ENCODE measurements at places on chromosomes 3 and 15.

DNA sequence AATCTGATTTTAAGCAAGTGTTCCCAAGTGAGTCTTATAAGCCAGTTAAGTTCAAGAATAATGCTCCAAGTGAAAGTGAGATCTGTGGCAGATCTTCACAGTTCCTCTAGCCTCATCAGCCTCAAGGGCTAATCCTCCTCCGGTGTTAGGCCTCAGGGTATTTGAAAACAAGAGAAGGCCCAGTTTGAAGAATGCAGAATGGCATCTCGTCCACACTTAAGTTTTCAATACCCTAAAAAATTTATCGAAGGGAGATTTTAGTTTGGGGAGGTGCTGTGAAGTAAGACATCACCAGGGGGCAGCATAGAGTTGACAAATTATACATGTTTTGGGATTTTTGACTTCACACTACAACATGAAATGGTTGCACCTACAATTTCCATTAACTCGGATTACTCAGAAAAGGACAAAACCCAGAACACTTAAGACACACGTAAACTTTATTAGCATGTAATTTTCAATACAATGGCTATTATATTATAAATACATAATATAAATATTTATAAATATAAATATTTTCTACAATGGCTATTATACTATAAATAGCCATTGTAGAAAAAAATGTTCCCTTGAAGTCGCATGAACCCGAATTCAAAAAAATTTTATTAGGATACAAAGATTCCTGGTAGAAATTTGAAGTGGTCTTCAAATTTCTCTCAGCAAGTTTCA is 2.3 kb upstream of the TMEM266 start:
- DNase-seq = peak; percentile 9

DNA sequence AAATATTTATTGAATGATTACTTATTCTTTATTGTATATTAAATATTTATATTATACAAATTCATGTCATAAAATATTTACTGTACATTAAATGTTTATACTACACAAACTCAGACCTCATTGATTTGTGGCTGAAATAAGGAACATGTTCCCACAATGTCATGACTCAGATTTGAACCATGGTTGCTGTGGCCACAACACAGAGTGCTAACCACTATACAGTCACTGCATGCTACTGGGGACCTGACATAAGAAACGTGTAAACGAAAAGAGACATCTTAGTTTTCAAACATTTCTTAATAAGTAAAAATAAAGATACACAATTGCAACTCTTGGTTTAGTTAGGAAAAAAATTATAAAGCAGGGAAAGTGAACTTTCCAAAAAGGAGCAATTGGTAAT is 99.1 kb upstream of the AGTR1 start:
- no peak for DNase-seq

GRCh38 chr3:149765762-149766334 is 13.6 kb upstream of the COMMD2 start:
- DNase-seq = peak; percentile 11

DNA sequence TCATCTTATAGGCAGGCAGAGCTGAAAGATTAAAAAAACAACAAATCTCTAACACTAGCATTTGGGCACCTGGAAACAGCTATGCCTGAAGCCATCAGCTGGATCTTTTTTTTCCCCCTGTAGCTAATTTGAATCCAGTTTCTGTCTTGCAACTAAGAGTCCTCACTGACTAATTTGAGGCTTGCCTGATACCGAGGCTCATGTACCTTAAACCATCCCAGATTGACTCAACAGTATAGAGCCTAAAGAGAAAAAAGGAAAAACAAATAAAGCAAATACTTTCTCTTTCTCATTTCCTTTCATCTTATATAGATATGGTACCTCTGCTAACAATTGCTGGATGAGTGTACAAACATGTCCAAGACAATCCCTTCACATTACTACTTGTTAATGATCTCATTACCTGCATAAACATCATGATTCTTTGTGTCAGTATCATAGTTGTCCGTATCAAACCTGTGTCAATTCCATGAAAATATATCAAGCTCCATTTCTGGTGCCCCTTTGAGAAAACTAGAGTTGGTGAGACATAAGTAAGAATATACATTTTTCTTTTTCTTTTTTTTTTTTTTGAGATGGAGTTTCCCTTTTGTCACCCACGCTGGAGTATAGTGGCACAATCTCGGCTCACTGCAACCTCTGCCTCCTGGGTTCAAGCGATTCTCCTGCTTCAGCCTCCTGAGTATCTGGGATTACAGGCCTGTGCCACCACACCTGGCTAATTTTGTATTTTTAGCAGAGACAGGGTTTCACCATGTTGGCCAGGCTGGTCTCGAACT is 43.1 kb downstream of the BHLHE40 start:
- no peak for DNase-seq

DNA sequence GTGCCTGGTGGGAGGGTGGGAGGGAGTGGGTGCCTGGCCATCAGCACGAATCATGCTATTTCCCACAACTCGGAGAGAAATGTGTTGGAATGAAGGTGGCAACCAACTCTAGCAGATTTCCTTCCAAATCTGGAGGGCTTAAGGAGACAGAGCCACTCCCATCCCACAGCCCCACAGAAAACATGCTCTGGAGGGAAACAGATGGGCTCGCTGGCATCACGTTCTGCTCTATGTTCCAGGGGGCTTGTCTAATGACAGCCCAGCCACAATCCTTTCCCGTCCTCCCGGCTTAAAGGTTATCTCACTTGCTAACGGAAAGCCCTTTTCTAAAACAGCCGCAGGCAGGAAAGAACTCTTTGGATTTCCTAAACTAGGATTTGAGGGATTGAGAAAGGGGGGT is 65.3 kb downstream of the ADAMTS17 start:
- no peak for DNase-seq

GRCh38 chr3:33256249-33256648 is 21.0 kb upstream of the FBXL2 start:
- no peak for DNase-seq

GRCh38 chr3:108493862-108494261 is 16.5 kb downstream of the MYH15 start:
- no peak for DNase-seq

GRCh38 chr3:60887574-60887973 is 363.7 kb downstream of the FHIT start:
- no peak for DNase-seq

- no peak for DNase-seq
Observed at GRCh38 chr3:46467562-46467961, 2.9 kb upstream of the LTF start.

DNA sequence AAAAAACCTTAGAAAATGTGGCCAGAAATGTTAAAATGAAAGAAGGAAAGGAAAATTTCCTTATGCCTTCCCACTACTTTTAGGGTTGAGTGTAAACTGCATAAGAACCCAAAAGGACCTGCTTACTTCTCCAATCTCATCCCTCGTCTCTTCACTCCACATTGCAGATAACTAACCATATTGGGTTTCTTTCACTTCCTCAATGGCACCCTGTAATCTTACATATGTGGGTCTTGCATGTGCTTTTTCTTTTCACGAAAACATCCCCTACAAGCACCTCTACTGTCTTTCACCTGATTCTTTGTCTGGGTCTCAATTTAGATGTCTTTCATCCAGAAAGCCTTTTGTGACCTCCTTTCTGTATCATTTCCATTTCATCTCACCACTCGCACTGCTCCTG is 23.1 kb downstream of the EOMES start:
- no peak for DNase-seq

- DNase-seq = no peak
Observed at GRCh38 chr3:168212664-168213285, 117.1 kb upstream of the GOLIM4 start.

DNA sequence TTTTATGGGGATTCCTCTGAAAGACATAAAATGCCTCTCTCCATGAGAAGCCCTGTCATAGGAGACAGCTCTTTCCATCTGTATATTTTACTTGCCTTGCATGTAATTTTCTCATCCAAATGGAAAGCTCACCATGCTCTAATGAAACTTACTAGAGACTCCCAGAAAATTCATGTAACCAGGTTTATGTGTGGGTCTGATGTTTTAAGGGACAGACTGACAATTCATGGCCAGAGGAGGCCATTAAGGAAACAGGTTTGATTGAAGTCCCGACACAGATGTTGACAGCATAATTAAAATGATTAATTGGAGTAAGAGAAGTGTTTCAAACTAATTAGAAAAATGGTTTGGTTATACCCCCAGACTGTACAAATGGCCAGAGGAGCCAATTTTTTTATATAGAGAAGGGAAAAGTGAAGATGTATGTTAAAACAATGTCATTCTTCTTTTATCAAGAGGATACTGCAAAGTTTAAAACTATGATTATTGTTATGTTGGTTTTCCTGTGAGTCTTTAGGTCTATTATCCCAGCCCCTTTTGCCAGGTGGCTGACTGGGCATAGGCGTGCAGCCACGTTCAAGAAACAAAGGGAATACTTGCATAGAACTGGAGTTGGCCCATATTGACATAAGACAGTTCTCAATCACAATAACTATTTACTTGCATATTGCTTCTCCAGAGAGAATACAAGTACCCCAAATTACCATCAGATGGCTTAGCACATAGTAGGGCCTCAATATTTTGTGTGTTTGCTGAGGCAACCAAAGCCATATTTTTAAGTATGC is 64.8 kb downstream of the RBMS3 start:
- DNase-seq = no peak

DNA sequence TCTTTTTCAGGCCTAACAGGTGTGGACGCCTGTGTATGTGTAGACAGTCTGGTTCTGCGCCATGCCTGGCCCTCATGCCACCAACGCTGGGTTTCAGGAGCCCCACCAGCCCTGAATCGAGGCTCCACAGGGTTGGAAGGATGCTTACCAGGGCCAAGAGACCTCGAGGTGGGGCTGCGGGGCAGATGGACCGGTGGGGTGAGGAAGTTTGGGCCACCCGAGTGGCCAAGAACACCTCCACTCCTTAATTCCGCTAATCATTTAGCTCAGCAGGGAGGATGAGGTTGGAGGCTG is 6.0 kb upstream of the ONECUT1 start:
- DNase-seq = no peak

DNA sequence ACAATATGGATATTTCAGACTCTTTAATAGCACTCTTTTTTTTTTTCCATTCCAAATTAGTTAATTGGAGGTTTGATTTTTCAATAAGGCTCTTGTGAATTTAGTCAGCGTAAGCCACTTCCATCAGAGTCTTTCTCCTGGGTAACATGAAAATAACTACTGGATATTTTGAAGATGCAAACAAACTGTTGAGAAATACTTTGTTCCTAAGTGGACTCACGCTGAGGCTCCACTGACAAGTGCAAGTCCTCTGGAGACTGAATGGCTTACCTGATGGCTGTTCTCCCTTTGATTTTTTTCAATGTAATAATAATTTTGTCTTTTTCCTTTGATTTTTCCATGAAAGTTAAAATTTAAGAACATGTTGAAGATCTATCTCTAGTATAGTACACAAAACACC is 26.0 kb upstream of the TM4SF1 start:
- DNase-seq = no peak

GRCh38 chr15:85558848-85559247 is 178.4 kb downstream of the AKAP13 start:
- DNase-seq = no peak

DNA sequence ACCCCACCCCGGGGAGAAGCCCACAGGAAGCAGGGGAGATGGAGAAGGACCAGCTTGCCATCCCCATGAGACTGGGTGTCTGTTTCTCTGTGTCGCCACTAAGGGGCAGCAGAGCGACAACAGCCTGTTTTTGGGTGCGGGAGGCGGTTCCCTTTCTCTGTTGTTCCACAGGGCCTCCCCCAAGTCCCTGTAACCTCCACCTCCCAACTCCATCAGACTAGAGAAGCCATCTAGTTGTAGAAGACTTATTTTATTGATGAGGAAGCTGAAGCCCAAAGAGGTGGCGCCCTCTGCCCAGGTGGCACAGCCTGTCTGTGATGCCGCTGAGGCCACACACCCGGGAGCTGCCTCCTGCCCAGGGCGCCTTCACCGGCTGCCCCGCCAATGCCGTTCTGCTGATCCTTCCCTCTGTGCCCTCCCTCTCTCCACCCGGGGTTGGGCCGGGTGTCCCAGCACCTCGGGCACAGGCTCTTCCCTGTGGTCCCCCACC is 3.9 kb upstream of the CCDC9B start:
- peak; percentile 66 for DNase-seq

- DNase-seq = no peak
Observed at GRCh38 chr3:4826237-4827100, 152.8 kb upstream of the BHLHE40 start.

DNA sequence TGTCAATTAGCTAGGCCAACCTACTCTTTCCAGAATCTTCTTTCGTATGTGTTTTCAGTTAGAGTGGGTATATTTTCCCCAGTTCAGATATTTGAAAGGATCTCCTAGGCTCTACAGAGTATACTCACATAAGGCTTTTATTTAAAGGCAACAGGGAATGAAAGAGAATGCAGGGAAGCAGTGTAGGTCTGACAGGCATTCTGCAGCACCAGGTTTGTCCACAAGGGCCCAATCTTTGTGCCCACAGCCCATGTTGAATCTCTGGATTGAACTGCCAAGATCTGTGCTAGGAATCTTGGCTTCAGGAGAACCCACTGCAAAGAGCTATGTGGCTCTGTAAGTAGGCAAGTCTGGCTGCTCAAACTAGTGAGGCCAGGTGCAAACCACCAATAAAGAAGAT is 24.2 kb upstream of the GALNT15 start:
- DNase-seq = no peak
